ENCODE measurements at places on chromosomes 2 and 18.

DNA sequence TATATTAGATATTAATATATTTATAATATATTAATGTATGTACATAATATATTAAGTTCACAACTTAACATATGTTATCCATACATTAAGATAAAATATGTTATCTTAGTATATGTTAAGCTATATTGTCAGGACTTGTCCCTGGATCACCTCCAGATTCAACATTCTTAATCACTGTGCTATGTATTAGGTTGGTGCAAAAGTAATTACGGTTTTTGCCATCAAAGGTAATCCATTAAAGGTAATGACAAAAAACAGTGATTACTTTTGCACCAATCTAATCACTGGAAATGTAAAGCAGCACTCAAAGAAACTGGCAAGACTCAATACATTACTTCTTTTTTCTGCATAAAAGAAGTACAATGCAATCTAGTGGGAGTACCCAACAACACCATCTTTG lies 1099.0 kb upstream of the SLC39A10 start:
- DNase-seq = no peak

DNA sequence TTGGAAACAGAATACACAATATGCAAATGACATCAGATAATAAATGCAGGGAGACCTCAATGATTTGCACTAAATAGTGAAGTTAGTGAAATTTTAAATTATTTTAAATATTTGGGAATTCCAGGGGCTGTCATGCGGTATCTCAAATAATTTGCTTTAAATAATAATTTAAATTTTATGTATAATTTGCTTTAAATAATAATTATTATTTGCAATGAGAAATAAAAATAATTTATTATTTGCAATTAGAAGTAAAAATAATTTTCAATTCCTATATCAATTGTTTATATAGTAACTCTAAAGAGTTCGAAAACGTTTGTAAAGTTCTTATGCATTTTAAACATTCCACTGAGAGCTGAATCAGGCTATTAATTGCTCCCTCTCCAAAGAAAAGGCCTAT lies 226.4 kb downstream of the ZBTB7C start:
- no peak for DNase-seq

- DNase-seq = no peak
Measured at GRCh38 chr2:19356545-19357401, 1.6 kb downstream of the OSR1 start.

- DNase-seq = no peak
Measured at GRCh38 chr2:111995148-111995547, 59.9 kb upstream of the TMEM87B start.

DNA sequence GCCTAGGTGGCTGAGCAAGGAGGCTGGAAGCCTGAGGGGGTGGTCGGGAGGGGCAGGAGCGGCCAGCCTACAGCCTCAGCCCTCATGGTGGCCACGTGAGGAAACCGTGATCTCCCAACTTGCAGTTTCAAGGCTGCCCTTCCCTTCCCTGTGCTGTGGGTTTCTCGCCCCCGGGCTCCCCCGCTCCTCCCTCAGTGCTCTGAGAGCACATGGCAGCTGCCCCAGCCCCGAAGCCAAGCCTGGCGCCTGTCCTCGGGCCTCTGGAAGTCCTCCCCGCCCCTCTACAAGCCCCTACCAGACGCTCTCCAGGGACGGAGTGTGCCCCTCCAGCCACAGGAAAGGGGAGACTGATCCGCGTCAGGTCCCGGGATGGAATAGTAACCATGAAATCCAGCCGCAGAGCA lies 586 bp upstream of the ANKRD23 start:
- no peak for DNase-seq
